ENCODE measurements at places on chromosomes 1 and 21.

- no peak for DNase-seq
These were observed 11.5 kb upstream of the TAS1R2 start for GRCh38 chr1:18870957-18871356.

GRCh38 chr1:165147799-165148198 is 208.7 kb downstream of the LMX1A start:
- DNase-seq: no peak

DNA sequence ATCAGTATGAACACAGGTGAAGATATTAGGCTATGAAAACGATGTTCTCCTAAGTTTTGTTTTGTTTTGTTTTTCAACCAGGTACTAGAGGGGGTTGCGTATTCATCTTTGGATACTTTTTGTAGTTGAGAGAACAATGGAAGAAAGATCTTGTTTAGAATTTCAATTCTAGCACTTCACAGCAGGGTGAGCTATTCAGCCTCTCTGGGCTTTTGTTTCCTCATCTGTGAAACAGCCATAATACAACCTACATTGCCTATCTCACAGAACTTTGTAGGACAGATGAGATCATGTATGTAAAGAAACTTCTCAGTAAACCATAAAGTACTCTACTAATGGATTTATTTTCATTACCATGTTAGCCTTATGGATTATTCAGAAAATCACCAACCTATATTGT is 199.5 kb downstream of the GPATCH2 start:
- no peak for DNase-seq

DNA sequence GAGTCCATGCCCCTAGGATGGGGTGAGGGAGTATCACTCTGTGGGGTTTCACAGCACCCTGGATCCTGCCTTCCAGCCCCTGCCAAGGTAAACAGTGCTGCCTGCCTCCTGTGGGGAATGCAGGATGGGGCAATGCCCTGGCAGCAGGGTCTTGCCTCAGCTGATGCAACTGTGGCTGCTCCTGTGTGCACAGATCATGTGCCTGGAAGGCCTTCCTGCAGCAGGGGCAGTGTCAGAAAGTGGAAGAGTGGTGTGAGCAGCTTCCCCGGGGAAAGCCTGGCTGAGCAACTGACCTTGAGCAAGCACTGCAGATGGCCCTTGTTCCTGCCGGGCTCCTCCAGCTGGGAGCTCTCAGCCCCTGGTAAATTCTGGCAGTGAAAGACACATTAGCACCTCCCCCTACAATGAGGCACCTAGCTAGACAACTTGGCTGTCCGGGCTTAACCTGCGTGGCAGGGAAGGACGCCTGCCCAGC is 9.9 kb downstream of the TOR3A start:
- no peak for DNase-seq

Data from CD4-positive, alpha-beta T cell treated with Interleukin-4 for 4 hours (primary cell).